B cell (primary cell): ENCODE measurements at places on chromosomes 7 and 10. TPM values are rescaled to one million over a fixed set of nuclear protein-coding genes. Genes with fewer than 3 reads are reported as not detected.

DNA sequence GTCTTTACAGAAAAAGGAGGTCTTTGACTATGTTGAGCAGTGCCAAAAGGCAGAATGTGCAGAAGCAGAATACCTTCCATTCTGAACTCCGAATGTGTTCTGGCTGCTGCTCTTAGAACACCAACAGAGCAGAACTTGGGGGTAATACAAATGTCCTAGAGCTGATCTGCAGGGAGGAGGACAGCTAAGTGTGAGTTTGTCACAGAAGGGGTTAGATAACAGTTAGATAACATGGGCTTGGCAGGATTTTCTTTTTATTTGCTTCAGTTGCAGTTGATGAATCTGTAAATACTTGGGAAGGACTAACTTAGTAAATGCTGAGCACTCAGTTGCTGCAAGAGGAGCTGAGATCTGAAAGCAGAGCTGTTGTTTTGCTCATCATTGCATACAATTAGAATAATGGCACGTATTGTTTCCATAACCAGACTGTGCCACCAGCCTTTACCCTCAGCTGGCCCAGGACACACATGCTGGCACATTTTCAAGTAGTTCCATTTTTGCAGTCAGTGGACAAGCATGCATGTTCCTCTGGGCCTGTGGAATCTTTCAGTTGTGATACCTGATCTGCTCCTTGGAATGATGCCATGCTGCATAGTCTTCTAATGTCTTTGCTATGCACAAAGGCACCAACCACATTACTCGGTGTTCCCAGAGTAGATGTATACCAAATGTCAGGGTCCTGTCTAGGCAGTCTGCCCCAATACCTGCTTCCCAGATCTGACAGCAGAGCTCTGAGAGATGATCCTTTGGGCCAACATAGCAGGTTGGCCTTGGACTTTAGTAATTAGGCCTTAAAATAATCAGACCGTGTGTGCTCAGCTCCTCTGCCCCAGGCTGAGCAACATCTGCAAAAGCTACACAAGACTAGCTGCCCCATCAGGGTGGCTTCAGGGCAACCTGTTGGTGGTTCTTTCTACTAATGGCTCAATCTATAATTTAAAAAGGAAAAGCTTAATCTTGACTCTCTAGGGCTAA, 55.7 kb downstream of the GSDME start:
- no peak for DNase-seq

DNA sequence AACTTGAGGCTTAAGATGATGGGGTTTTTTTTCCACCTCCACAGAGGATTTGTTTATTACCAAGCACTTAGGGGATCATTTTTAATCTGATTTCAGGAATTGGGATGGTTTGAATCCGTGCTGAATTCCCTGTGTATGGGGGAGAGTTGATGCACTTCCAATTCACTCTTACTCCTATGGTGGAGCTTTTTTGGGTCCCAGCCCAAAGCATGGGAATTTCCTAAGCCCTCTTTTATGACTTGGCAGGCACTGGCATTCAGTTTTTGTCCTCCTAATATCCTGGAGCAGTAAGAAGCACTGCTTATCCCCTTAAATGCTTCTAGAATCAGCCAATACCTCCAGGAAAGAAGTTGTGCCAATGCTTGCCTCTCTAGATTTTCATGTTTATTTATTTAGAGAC, 78.7 kb downstream of the HYCC1 start:
- DNase-seq: no peak

DNA sequence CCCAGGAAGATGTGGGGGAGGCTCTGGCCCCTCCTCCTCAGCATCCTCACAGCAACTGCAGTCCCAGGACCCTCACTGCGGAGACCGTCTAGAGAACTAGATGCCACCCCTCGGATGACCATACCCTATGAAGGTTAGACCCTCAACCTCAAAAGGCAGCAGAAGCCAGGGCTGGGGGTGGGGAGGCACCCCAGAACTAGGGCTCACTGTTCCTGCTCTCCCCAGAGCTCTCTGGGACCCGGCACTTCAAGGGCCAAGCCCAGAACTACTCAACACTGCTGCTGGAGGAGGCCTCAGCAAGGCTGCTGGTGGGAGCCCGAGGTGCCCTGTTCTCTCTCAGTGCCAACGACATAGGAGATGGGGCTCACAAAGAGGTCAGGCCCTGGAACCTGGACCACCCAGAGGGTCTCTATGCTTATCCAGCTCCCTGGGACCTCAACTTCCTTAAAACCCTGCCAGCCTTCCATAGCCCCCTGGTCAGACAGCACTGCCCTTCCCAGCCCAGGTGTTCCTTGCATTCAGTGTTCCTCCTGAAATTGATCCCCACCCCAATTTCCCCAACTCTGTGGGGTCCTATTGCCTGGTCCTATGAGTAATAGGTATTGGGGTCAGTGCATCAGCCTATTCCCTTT, 3.7 kb downstream of the SEMA4G start:
- DNase-seq: no peak

GRCh38 chr10:68516766-68517165, 10.6 kb downstream of the SLC25A16 start:
- no peak for DNase-seq

GRCh38 chr7:141001122-141001521, 13.6 kb downstream of the MRPS33 start:
- DNase-seq: no peak

GRCh38 chr7:108451296-108451848, 4.9 kb downstream of the NRCAM start:
- no peak for DNase-seq

- no peak for DNase-seq
Observed at GRCh38 chr10:24574578-24575155, 149.0 kb downstream of the ARHGAP21 start.

- DNase-seq: no peak
Observed at GRCh38 chr7:37665352-37666022, 18.1 kb upstream of the GPR141 start.

DNA sequence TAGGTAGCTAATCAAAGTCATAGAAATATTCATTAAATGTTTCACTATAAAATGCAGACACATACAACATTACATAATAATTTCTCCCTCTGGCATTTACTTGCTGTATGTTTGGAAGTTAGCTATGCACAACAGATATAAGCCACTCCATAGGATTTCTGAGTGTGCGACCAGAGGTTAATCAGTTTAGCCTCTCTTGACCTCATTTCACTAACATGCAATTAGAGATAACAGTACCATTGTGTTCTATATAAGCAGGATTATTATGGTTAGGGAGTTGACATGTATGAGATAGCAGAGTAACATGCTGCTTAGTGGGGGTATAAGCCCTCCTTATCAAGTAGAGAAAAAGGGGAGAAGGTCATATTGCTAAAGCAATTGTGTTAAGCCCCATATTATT, 26.4 kb downstream of the GLUD1 start:
- DNase-seq: no peak

- DNase-seq: no peak
Observed at GRCh38 chr7:66769833-66770512, 29.4 kb downstream of the RABGEF1 start.

DNA sequence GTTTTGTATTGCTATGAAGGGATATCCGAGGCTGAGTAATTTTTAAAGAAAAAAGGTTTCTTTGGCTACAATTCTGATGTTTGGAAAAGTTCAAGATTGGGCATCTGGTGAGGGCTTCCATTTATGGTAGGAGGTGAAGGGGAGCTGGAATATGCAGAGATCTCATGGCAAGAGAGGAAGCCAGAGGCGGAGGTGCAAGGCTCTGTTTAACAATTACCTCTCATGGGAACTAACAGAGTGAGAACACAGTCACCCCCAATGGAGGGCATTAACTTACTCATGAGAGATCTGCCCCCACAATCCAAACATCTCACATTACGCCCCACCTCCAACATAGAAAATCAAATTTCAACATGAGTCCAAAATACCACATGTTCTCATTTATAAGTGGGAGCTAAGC, 62.0 kb downstream of the AKR1D1 start:
- DNase-seq: no peak

DNA sequence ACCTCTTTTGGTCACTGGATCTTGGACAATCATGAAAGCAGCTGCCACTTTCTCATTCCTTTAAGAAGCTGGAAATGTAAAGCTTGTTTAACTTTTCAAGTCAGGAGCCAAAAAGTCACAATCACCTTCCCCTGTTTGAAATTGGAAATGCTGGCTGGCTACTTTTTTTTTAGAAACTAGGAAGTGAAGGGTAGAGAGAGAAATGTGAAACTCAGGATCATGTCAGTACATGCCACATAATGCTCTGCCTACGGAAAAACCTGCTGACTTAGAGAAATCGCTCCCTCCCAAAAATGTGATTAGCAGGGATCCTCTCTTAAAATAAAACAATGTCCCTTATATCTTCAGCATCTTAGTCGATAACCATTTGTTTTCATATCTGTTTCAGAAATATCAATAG, 188.4 kb upstream of the C7orf33 start:
- DNase-seq: no peak

GRCh38 chr7:135929249-135929648, 47.9 kb downstream of the MTPN start:
- DNase-seq: no peak

DNA sequence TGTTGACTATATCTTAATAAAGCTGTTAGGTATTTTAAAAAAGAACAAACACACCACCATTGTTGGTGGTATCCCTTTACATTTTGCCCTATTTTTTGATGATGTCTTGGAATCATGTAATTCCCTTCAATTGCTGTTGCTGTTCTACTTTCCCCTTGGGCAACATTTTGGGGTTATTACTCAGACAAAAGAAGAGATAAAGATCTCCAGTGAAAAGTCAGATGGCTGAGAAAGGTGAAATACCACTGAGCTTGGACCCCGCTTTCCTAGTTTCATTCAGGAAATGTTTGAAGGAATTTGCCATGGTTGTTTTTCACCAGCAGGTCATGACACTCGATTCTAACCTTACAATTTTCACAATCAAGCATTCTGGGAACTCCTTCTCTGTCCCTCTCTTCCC, 84.6 kb downstream of the MACC1 start:
- DNase-seq: no peak

- no peak for DNase-seq
Observed at GRCh38 chr7:19295376-19295775, 150.2 kb upstream of the FERD3L start.

DNA sequence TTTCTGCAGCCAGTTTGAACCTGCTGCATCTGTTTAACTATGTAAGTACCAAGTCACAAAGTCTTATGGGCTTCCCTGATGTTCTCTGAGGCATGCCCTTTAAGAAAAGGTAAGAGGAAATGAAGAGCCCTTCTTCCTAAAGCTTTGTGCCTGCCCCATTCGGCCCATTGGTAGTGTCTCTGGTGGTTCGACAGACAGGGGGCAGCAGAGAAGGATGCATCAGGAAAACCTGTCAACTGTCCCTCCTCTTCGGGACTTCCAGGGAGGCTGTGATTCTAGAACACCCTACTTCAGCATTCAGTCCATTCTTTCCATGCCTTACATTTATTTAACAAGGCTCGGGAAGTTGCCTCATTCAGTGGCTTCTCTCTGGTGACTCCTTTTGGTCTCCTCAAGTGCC, 1.9 kb upstream of the SFRP4 start:
- no peak for DNase-seq

GRCh38 chr10:82815680-82816079, 940.7 kb downstream of the NRG3 start:
- DNase-seq: no peak

GRCh38 chr10:126153711-126154628, 234.3 kb downstream of the ADAM12 start:
- DNase-seq: no peak

GRCh38 chr7:148695953-148696352, 2.8 kb upstream of the CUL1 start:
- no peak for DNase-seq

DNA sequence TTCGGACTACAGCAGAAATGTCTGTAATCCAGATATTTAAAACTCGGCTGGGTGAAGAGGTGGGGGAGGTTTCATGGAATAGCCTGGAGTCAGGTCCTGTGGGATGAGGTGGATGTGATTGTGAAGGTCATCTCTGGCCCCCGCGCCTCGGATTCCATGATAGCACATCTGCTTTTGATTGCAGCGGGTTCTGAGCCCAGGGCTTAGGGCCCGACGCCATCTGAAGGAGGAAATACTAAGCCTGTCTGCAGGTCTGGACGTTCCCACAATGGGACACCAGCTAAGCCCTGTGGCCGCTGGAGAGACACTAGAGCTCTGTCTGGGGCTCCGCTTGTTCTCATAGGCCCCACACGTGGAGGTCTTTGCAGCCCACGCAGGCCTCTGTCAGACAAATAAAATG, 328.7 kb downstream of the CXCL12 start:
- DNase-seq: no peak

- no peak for DNase-seq
Observed at GRCh38 chr10:34626158-34626880, 188.8 kb downstream of the PARD3 start.

GRCh38 chr7:17019106-17019505, 137.3 kb upstream of the AGR3 start:
- no peak for DNase-seq

DNA sequence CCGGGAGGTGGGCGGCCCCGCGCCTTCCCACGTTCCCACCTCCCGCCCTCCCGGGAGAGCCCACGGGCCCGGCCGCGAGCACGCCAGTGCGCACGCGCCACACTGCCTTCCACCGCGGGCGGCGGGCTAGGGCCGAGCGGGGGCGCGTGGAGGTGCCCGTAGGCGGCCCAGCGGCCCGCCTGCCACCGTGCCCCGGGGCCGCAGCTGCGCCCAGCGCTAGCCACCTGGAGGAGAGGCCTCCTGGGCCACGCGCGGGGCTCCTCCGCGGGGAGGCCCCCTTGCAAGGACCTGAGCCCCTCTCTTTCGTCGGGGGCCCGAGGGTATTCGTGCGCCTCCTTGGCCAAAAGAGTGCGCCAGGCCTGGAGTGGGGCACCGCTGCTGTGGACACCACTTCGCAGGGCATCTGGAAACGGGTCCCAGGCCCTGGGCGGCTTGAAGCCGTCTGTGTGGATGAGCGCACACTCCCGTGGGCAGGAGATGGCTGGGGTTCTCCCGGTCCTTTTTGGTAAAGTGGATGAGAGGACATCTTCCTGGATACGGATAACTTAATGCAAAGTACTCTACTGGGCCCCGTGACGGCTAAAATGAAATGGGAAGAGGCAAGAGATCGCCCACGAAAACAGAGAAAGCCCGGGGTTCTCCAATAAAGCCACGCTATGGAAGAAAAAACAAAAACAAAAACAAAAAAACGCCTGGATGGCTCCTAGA, 9.0 kb upstream of the EBF3 start:
- no peak for DNase-seq

DNA sequence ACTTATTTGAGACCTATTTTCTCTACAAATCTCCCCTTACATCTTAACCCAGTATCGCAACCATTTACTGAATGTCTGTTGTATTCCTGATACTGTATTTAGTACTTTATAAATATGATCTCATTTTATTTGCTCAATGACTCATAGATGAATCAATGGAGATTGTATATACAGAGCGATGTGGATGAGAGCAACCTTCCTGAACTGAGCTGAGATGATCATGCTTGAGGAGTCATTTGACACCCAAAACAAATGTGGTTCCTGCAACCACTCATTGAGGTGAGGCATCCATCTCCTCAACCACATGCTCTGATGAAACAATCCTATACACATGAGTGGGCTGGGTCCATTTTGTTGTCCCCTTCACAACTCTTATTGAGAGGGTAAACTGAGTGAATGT, 250.0 kb downstream of the CDC14C start:
- no peak for DNase-seq

The SLC26A5 gene
- not detected in 2 replicates for total RNA-seq

The C7orf57 gene
- total RNA-seq: not detected in 2 replicates

The MYH16 gene
- not detected in 2 replicates for total RNA-seq

The SFXN2 gene
- 22.9 and 23.5 TPM in 2 replicates for total RNA-seq

The BICC1 gene
- not detected in 2 replicates for total RNA-seq

The OR2A42 gene
- total RNA-seq: 0.10 TPM in 1 of 2 replicates, not detected in the other

The GPR85 gene
- not detected in 2 replicates for total RNA-seq

The CNNM1 gene
- total RNA-seq: not detected in 2 replicates

The RPEL1 gene
- total RNA-seq: not detected in 2 replicates

The STAMBPL1 gene
- total RNA-seq: 56.7 and 64.2 TPM in 2 replicates

The SLC26A4 gene
- 0.05 and 0.29 TPM in 2 replicates for total RNA-seq
